Activated effector memory CD4-positive, alpha-beta T cell treated with anti-CD3 and anti-CD28 coated beads, Interleukin-2, amount 50 U/mL, for 16 hours (primary cell): ENCODE measurements at places on chromosomes 12 and 14.

GRCh38 chr14:104427131-104427851, 152.3 kb upstream of the C14orf180 start:
- no peak for DNase-seq

- no peak for DNase-seq
These were observed 1502.6 kb upstream of the FLRT2 start for GRCh38 chr14:84027351-84027750.

GRCh38 chr12:132827763-132828703, 636 bp downstream of the GOLGA3 start:
- DNase-seq: peak; percentile 69

- no peak for DNase-seq
These were observed 15.3 kb upstream of the CNOT2 start for GRCh38 chr12:70227911-70228310.

GRCh38 chr14:95078867-95079266, 78.5 kb downstream of the DICER1 start:
- DNase-seq: no peak

GRCh38 chr12:106090591-106091445, 47.9 kb downstream of the NUAK1 start:
- no peak for DNase-seq

- DNase-seq: no peak
These were observed 30.3 kb downstream of the HMGA2 start for GRCh38 chr12:65854629-65855028.

DNA sequence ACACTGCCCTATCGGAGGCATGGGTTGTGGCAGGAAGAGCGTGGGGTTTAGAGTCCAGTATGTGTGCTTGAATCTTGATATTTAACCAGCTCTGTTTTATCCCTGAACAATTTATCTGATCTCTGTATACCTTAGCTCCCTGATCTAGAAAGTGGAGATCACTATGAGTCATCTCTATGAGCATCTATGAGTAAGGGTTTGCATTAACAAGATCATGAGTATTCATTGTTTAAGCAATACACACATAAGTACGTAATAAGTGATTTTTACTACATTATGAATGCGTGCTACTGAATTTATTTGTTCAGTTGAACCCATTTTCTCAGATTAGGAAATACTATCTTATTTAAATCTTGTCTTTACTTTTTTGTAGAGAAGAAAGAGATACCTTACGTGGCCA, 49.4 kb downstream of the GPATCH2L start:
- no peak for DNase-seq

DNA sequence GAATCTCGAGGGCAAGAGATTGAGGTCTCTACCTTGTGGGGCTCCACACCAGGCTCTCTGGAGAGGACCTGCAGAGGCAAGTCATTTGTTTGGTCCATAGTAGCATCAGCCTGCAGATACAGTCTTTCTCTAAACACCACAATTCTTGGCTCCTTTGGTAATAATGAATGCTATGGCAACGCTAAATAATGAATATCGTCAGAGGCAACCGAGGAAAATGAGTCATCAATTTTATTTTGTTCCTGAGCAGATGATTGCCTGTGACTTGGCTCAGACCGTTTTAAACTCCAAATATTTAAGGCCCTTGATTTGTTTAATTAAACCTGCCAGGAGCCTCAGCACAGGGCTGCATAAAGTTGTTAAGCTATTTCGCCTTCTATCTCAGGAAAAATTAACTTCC, 924.1 kb upstream of the TMEM132C start:
- DNase-seq: no peak

- peak; percentile 97 for DNase-seq
These were observed at the start of gene C12orf43 for GRCh38 chr12:121015825-121016766. Gene C12orf43 (minus strand): TSS chr12:121016487. CDS start chr12:121016474, 13 bp downstream.

- no peak for DNase-seq
These were observed 5.8 kb downstream of the PTGES3 start for GRCh38 chr12:56682323-56682722.

- DNase-seq: no peak
These were observed 152.8 kb upstream of the PTPRQ start for GRCh38 chr12:80291108-80291754.

DNA sequence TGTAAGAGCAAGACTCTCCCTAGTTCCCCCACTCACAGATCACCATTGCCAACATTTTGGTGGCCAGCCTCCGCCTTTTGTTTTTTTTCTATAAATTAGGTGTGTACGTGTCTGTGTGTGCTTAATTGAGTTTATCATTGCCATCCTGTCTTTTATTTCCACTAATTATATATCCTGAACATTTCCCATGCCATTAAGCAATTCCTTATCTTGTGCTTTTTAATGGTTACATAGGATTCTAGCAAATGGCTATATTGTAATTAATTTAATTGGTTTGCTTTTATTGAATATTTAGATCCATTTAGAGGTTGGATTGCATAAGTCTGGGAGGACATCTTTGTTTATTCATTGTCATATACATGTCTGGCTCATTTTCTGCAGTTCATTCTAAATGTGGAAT, 107.3 kb upstream of the RTL1 start:
- DNase-seq: no peak

- DNase-seq: peak; percentile 90
These were observed 18.7 kb downstream of the DAD1 start for GRCh38 chr14:22570132-22570949.

DNA sequence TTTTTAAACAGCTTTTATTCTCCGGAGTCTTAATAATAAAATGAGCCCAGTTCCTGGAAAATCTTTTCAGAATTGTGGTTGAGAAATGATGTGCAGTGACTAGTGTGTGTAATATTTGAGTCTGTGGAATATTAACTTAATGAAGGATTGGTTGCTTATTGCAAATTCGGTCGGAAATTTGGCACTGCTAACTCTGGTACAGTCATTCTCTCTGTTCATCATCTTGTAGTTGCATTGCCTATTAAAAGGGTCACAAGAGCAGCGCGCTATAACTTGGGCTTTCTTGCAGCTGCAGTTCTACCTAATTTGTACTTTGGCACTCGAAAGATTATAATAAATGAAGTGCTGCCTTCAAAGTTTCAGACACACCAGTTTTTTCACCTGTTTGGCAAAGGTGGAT, 146.0 kb downstream of the FLRT2 start:
- no peak for DNase-seq

DNA sequence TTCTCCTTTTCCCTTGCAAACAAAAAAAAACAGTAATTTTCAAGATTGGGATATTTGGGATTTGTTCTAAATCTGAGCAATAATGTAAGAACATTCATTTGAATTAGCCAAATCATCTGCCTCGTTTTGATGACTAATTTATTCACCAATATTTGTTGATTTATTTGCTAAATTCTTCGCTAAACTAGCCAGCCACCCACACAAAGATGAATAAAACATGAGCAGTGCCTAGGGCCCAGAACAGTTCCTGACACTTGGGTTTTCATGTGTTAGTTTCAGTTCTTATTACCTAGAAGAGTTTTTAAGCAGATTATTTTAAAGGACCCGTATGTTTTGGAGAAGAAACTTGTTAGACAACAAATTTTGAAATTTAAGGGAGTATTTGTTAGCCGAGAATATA, 1.4 kb downstream of the ETNK1 start:
- no peak for DNase-seq

DNA sequence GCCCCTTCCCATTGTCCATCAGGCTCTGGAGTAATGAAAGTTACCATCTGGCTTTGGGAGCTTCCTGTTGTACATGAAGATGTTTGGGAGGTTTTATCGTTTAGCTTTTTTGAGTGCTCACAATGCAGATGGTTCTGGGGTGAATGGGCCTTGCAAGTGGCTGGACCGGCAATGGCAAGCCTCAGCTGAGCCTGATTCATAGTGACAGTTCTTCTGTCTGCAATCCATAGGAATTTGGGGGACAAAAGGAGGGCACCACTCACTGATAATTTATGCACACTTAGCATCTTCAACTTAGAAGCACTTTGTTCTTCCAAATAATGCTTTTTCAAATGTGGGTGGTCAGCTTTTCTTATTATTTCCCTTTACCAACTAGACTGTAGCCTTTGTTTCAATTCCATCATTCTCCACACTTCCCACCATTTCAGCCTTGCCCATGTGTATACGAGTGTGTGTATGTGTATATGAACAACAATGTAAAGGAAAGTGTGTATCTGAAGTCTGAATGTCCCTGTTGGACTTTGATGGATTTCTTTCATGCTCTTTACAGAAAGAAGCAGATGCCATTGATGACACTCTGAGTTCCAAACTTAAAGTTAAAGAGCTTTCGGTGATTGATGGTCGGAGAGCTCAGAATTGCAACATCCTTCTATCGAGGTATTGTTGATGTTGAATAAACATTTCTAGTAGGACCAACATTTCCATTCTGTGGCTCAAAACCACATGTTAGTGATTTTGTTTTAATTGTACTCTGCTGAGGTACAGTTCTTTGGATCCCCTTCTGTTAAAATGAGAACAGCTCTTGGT, 125.5 kb downstream of the GPR135 start:
- DNase-seq: no peak

DNA sequence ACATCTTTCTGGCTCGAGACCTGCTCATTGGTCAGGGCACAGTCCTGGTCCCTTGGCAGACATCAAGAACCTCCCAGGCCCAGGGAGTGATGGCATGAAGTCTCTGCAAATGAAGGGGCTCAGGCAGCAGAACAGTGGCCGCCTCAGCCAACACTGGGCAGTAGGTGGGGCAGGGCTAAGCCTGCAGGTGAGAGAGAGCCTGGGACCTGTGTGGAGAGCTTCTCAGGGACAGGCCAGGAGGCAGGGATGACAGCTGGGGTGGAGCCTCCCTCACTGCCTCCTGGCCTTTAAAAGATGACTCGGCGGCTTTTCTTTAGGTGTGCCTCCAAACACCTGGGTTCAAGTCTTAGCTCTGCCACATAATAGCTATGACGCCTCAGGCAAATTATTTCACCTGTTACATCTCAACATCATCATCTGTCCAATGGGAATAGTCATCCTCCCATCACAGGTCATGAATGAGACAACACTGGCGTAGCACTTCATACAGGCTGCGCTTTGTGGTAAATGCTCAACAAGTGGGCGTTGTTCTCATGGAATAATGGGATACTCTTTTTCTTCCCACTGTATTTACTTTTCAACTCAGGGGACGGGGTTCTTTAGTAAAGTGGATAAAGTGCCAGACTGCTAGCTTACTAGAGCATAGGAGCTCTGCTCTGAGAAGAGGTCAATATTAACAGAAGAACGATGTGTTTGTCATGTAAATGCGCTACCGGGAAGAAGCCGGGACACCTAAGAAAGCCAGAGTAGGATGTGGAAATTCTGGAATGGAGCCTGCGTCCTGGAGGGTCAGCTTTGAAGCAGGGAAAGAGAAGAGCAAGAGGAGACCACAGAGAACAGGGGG, 277.4 kb downstream of the FOXN3 start:
- DNase-seq: no peak
